KBM-7 (cell line): ENCODE measurements at places on chromosomes 7 and 10.

GRCh38 chr7:96277921-96278320 lies 44.0 kb downstream of the SLC25A13 start:
- DNase-seq, result no peak

DNA sequence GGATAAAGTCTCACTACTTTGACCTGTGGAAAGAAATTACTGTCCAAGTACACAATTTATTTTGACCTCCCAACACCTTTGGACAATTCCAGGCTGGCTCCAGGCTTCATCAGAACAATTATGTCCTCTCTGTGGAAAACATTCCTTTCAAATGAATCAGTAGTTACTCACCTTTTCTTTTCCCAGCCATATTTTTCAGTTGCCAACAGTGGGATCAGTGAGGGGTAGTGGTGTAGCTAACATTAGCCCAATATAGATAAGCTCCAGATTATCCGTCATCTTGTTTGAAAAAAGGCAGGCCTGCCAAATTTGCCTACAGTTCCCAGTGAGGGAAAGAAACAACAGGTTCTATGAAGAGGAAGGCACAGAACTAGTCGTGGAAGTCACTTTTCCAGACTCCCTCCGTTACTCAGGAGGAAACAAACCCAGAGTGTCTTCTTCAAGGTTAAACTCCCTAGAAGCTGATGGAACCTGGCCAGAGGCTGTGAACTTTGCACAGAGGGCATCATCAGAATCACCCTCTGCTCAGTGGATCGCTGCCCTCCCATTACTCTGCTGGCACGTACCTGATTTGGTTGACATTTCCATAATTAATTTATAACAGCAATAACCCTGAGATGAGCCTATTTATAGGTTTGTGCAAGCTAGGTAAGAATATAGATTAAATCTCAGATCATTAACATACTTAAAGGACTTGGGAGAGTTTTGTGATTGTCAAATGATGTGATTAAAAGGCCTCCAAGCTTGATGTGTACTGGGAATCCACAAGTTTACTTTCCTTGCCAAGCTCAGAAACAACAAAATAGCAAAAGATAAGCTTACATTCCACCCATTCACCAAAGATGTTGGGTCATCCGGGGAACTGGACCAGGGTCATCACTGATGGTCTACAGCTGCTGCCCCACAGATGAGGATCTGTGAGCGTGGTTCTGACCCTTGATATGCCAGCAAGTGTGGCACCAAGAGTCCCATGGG lies 654.6 kb upstream of the GALNT17 start:
- DNase-seq, result no peak

DNA sequence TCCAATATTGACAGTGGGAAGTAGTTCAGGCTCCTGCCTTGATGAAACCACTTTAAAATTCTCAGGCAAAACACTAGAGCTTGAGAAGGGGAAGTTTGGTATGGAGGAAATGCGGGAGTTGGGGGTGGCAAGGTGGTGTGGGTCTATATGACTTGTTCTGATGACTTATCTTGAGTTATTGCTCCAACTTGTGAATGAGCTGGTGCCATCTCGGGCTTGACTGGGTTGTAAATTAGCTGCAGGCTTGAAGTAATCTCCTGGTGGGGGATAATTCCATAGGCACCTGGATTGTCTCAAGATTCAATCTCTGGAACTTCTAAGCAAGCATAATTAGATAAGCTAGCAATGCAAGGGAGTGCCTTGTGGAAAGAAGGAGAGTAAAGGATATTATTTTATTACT lies 29.0 kb downstream of the MRPL32 start:
- DNase-seq, result peak; percentile 13

DNA sequence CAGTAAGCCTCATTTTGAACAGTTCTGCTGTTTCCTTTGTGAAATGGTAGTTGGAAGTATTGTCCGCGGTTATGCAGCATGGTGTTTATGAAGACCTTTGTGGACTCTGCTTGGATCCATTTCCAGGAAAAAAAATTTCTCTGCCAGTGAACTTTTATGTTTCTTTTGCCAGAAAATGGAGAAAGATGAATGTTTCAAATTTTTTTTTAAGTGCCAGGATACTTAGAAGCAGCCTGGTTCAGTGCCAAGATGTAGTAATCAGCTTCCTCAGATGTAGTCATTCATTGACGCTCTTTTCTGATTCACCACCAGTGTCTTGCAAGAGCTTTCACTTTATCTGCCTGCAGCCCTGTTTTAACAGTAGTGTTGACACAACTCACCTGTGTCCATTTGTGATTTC lies 258.2 kb downstream of the SDK1 start:
- DNase-seq, result no peak

DNA sequence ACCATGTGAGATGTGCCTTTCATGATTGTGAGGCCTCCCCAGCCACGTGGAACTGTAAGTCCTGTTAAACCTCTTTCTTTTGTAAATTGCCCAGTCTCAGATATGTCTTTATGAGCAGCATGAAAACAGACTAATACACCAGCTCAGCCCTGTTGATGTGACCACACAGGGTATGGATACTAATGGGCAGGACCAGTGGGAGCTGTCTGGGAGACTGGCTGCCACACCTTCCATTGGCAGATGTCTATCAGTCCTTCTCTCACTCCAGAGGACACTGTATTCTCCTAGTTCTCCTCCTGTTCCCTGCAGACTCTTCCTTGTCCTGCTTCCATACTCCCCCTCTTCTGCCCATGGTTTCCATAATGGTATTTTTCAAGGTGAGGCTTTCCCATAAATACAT lies 104.4 kb downstream of the PRLHR start:
- no peak for DNase-seq

DNA sequence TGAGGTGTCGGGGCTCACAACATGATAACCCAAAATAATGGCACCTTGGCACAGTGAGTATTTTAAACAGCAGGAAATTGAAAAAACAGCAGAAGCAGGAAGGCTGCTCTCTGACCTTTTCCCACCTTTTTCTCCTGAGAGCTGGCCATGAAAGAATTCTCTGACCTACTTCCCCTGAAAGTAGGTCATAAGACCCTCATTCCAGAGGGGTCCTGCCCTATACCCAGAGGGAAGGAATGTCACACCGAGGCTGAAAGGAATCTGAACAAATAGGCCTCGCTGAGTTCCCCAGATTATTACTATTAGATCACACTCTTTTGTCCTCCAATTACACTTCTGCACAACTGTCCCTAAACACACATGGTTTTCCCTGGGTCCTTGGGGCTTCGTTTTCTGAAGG lies 18.8 kb downstream of the CPVL start:
- no peak for DNase-seq

GRCh38 chr10:113053881-113054280 lies 103.8 kb downstream of the TCF7L2 start:
- DNase-seq, result no peak
